ENCODE measurements at places on chromosomes 1 and 21.

DNA sequence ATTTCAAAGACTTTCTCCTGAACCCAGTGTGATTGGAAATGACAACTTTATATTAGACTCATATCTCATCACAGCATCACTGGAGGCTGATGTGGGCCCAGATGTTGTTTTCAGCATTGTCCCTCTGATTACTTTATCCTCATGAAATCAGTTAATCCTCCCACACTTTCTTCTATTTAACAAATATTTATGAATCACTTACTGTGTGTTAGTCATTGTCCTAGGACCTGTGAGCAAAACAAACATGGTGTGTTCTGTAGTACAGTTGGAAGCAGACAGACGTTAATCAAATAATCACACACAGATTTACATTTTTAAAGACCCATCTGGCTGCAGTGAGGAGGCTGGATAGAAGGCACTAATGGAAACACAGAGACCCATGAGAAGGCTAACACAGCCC lies 383.7 kb downstream of the PRDM2 start:
- DNase-seq = no peak

DNA sequence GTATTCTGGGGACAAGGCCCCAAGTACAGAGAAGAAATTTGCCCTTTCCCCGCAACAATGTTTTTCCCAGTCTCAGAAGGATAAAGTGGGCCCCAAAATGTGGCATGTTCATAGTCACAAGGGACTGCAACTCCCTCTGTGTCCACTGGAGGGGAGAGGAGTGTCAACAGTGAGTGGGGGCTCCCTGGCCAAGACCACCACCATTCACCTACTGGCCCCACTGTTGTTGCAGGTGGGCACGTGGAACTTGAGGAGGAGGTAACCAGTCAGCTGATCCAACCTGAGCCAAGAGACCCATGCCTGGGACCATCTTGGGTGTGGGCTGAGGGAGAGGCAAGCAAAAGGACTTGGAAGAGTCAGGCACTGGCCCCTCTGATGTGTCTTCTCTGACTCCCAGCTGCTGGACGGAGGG lies 777 bp downstream of the NUDT17 start:
- DNase-seq = no peak

DNA sequence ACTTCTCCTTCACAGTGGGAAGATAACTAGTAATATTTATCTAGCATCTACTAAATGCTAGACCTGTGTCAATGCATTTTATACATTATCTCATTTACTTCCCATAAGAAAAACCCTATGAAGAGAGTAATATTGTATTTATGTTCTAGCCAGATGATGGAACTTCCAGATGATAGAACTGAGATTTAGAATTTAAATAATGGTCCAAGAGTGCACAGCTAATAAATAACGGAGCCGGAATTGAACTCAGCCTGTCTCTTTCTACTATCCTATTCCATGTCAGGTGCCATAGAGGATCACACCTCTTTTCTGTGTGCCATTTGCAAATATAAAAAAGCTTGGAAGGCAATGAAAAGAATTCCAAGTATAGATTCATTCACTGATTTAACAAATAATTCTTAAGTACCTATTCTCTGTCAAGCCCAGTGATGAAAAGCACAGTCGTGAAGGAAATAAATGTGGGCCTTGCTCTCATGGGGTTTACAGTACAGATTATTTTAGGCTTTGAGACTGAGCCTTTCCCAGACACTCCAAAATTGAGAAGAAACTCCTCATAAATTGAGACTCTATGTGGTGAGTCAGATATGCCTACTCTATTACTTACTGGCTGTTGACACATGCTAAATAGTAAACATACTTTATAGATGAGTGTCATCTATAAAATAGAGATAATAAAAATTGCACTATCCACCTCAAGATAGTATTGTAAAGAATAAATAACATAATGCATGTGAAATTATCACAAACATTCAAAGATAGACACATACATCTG lies 378.0 kb upstream of the PRMT6 start:
- no peak for DNase-seq

DNA sequence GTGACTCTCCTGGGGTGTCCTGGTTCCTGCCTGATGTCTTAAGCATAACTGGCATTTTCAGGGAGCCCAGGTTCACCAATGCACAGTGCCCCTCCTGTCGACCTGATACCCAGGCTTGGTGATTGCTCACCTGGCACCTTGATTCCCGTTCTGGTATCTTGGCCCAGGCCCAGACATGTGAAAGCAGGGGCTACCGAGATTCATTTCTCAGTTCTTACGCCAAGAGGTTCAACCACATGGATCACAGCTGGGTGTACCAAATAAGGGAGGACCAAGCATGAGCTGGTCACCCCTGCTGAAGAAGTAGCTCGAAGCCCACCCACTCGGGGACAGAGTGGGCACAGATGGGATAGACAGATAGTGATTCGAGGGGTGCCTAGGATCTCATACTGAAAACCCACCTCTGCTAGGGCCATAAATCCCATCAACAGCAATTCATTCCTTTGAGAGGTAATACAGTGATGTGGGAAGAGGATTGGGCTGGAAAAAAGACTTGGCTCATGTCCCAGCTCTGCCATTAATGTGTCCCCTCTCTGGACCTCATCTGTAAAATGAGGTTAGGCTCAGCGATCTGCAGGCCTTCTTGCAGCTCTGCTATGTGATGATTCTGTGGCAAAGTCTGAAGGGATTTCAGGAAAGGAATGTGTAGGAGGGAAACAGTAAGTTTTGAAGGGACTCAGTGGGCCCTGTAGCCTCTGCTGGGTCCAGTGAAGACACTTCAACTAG lies 2.7 kb downstream of the EPHX1 start:
- no peak for DNase-seq

DNA sequence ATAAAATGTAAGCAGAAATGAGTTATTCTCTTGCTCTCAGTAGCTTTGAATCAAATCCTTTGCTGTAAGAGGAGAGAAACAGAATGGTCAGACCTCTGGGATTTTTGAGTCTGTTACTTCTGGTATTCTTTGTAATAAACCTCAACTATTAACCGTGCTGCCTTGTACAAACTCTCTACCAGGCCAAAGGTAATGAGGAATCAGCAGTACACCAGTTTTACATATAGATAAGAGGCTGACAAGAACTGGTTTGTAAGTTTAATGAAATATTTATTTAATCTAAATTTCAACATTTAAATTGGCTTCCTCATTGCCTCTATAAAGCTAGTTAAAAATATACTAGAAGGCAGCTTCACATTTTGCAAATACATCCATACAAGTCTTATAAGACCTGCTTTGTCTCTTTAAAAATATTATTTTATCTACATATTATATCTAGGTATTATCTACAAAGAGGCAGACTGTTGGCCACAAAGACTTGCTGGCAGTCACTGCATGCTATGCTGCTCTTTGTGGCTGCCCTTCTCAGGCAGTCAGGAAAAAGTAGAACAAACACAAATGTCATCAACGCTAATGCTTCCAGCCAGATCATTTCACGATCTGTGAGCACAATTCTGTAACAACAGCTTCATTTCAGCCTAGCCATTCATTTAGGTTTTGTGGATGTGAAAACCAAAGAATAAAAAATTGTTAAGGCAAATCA lies 173.0 kb downstream of the GABPA start:
- no peak for DNase-seq

All from coronary artery (tissue), 2 donors.